ENCODE measurements at places on chromosomes 7 and 10.

DNA sequence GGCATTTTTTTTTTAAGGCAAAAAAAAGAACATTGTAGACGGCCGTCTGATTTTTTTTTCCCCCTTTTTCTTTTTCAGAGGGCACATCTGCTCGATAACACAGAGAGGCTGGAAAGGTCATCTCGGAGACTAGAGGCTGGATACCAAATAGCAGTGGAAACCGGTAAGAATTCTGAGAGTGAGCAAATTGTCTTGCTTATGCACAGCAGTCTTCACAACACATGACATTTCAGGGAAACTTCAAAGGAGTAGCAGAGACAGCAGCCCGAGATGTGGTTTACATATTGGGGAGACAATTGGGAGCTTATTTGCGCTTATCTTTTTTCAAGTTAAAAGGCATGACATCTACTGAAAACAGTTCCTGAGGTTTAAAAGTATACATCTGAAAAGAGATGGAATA is 91.2 kb downstream of the VTI1A start:
- DNase-seq: no peak

GRCh38 chr7:74231232-74231590 is 21.4 kb downstream of the LAT2 start:
- DNase-seq: no peak

GRCh38 chr10:123140164-123140982 is 4.6 kb downstream of the HMX3 start:
- DNase-seq: no peak

DNA sequence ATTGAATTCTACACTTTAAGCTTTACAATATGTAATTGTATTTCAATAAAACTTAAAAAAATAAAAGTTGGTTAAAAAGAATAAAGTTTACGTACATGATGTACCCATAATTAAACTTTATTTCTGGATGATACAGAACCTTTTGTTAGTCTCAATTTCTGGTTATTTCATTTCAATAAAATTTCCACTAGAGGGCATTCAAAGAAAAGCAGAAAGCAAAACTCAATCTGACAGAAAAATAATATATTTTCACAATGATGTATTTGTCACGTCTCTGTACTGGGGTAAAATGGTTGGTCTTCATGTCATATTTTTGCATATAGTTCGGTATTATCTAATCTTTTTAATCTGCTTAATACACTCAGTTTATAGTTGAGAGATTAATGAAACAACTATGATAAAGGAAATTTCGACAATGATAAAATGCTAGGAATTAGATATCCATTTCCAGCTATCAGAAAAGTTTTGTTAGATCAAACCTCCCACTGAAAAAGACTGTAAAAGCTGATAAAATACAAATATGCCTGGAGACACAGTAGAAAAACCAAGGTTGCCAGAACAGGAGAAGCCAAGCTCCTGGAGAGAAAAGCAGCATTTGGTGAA is 27.4 kb downstream of the ASZ1 start:
- no peak for DNase-seq

GRCh38 chr7:68269405-68269804 is 1272.8 kb downstream of the TYW1 start:
- no peak for DNase-seq

DNA sequence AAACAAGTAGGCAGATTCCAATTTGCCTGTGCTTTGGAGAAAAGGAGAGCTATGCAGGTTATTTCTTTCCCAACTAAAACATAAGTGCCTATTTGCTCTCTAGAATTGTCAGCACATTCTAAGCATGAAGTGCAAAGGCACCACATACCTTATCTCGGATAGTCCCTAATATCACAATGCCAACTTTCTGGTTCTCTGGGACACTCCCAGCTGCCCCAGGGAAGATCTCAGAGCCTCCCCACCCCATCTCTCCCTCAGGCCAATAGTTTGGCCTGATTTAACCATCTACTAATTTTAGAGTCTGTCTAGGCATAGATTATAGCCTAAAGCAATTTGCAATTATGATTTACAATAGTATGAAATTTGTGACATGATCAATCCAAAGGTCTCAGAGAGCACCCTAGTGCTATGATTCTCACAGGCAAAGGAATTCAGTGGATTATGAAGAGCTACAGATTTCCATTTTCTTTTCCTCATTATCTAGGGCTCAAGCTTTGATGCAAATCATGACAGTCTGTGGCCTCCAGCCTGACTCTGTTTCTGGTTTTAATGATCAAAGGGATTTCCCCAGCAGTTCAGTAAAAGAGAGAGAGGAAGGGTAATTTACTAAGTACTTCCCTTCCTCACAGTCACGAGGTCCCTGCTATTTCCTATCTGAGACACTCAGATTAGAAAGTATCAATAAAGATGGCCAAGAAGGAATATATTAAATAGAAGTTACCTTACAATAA is 29.0 kb upstream of the IL6 start:
- DNase-seq: no peak

DNA sequence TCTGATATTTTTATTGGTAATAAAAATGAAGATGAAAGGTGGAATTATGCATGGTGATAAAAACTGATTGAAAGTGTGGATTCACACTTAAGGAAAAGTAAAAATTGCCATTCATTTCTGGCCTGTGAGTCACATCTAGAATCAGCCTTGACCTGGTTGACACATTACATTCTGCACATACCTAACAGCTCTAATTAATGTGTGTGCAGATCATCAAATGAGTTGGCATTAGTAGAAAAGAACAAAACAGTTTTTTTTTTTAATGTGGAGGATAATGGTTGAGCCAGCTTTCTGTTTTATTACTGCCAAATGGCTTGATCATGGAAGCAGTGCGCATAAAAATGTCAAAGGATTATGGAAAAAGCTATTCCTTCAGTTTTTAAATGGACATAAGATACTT is 142.6 kb upstream of the TMEM196 start:
- DNase-seq: no peak

DNA sequence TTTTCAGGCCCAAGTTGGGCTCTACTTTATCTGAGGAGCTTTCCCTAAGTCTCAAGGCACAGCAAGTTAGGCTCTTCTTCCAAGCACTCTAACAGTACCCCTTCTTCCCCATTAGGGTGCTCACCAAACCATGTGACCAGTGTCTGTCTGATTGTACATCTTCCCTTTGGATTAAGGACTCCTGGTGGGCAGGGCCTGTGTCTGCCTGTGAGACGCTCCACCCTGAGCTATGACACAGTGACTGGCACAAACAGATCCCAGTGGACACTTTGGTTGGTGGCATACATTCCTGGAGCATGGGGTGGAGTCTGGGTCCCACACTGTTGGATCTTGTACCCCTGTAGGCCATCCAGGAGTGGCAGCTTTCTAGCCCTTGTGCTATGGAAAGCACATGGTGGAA is 23.8 kb downstream of the PLPP4 start:
- DNase-seq: no peak

- DNase-seq: no peak
Measured at GRCh38 chr10:69056129-69056528, 31.8 kb upstream of the SRGN start.

GRCh38 chr7:114422507-114423501 is 8.2 kb downstream of the FOXP2 start:
- no peak for DNase-seq

- DNase-seq: no peak
Measured at GRCh38 chr10:102368077-102368476, 27.4 kb upstream of the NFKB2 start.

DNA sequence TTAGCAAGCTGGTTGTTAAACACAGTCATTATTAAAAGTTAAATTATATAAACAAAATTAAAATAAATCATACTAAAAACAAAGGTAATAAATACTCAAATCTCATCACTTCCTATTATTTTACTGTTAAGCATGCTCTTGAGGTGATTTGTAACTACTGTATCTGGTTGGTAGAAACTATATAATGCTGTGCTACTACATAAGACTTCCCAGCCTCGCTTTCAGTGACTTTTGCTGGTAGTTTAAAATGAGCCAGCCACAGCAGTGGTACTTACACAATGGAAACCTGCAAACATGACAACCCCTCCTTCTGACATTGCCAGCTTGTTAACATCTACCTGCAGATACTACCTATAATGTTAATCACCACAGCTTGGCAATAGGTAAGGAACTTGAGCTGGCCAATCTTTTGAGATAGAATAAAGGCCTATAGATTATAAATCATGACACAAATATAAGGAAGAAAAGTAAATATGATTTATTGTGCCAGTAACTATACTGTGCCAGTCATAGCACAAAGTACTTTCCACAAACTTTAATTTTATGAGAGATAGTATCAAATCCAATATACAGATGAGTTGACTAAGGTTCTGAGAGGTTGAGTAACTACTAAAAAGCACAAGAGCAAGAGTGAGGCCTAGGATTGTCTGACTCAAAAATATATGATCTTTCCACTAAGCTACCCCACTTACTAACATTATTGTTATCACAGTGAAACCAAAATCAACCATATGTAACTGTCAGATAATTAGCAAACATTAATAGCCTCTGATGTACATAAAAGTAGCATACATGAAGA is 181.1 kb upstream of the ASAH2 start:
- DNase-seq: no peak

DNA sequence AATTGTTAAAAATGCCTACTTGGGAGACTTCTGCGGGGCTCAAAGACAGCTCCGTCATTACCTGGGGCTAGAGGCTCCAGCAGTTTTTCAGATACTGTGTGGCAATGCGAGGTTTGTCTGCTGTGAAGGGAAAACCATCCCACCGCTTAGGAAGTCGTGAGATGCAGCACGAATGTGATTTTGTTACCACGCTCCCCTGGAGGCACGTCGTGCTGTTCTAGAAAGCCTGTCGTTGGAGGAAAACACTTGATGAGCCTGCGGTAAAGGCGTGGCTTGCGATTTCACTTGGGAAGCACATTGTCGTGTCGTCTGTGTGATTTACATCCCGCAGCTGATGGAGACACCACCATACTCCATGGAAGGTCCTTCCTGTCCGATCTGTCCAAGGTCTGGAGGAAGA is 39.3 kb downstream of the CAMK1D start:
- DNase-seq: no peak

DNA sequence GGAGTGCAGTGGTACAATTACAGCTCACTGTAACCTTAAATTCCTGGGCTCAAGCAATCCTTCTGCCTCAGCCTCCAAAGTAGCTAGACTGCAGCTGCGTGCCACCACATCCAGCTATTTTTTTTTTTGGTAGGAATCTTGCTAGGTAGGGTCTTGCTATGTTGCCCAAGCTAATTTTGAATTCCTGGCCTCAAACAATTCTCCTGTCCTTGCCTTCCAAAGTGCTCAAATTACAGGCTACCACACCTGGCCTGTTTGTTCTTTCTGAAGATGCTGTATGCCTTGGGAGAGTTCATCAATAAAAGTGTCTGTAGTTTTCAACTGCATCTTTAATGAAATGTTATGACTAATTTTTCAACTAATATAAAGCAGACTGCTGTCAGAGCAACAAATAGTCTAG is 452 bp downstream of the SAMD9 start:
- no peak for DNase-seq

GRCh38 chr7:103445228-103446048 is 569 bp downstream of the SLC26A5 start:
- no peak for DNase-seq

GRCh38 chr7:140317999-140318398 is 80.3 kb downstream of the SLC37A3 start:
- no peak for DNase-seq

GRCh38 chr10:6738112-6738768 is 158.2 kb upstream of the PRKCQ start:
- DNase-seq: no peak

- DNase-seq: no peak
Measured at GRCh38 chr7:121302214-121302745, 26.5 kb upstream of the WNT16 start.

- peak; percentile 56 for DNase-seq
Measured at GRCh38 chr7:24979470-24979862, 512 bp downstream of the OSBPL3 start.

DNA sequence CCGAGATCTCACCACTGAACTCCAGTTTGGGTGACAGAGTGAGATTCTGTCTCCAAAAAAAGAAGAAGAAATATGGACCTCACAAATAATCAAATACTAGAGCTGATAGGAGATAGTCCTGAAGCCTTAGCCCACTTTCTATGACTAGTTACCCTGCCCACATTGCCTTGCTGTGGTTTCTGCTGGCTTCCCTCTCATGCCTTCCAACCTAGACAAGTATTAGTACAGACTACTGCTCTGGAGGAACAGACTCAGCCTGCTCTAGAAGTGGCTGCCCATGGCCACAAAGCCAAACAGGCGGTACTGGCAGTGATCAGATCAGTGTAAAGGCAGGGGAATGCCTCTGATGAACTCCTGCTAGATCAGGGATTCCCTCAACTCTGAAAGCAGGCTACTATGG is 89.7 kb upstream of the PRKAR2B start:
- DNase-seq: no peak

DNA sequence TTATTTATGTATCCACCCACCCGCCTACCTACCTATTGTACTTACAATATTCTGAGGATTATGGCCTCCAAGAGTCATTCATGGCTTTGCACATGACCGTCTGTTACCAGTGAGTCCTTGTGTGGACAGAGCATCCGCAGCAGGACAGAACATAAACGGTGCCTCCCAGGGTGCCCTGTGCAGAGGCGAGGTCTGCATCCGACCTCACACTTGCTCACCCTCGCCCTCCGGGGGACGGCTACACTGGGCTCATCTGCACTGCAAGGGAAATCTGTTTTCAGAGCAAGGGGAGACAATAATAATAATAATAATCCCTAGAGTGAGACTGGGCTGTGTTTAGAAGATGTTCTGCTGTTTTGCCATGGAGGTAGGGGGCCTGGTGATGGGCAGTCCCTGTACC is 29.8 kb downstream of the PFKP start:
- DNase-seq: no peak

- DNase-seq: no peak
Measured at GRCh38 chr10:110820321-110820814, 51.4 kb upstream of the PDCD4 start.

GRCh38 chr10:125340903-125341302 is 180.5 kb upstream of the CTBP2 start:
- no peak for DNase-seq

GRCh38 chr7:18993933-18994668 is 123.3 kb downstream of the TWIST1 start:
- no peak for DNase-seq

DNA sequence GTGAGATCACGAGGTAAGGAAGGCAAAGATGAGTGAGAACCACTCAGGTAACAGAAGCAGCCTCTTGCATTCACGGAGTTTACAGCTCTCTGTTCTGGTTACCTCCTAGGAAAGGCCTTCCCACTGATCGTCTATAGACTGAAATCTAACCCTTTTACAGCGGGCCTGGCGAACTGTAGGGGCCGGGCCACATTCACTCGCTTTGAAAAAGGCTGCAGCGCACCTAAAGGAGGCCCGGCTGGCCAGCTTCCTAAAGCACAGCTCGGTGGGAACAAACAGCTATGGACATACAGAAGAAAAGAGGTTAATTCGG is 565 bp downstream of the ATP5MK start:
- DNase-seq: no peak
